ENCODE measurements at places on chromosomes 12 and 14. TPM values are rescaled to one million over a fixed set of nuclear protein-coding genes. Genes with fewer than 3 reads are reported as not detected.
A peak's percentile ranks its signal among the peaks of the same experiment; 100 is the strongest.

ESPL1 gene
- 1.6 TPM for total RNA-seq

GRCh38 chr12:65324551-65324950 is 46.1 kb downstream of the MSRB3 start:
- DNase-seq, result no peak
- no peaks in the 10 kb centered on the region for H3K36me3 ChIP-seq
- no peak overlapping the region for H3K4me3 ChIP-seq
- no peaks in the 10 kb centered on the region for H3K27me3 ChIP-seq

GRCh38 chr14:70094631-70095030 is 94.1 kb downstream of the SLC8A3 start:
- H3K27ac ChIP-seq, result no peak overlapping the region
- H3K4me3 ChIP-seq, result no peak overlapping the region
- no peaks in the 10 kb centered on the region for H3K36me3 ChIP-seq
- no peaks in the 10 kb centered on the region for H3K4me1 ChIP-seq

DNA sequence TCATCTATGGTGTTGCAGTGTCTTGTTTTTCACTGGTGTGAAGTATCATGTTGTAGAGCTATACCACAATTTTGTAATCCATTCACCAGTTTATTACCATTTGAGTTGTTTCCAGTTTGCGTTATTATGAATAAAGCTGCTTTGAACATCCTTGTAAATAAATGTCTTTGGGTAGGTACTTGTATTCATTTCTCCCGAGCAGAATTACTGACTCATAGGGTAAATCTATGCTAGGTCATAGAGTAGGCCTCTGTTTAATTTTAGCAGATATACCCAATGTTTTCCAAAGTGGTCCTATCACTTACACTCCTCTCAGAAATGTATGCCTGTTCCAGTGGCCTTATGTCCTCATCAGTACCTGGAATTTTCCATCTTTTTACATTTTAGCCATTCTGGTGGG is 6.6 kb upstream of the GOLGA5 start:
- no peaks in the 10 kb centered on the region for H3K27me3 ChIP-seq
- no peak overlapping the region for H3K27ac ChIP-seq
- H3K4me3 ChIP-seq, result no peak overlapping the region
- H3K36me3 ChIP-seq, result no peaks in the 10 kb centered on the region
- DNase-seq, result no peak
- no peaks in the 10 kb centered on the region for H3K4me1 ChIP-seq

DNA sequence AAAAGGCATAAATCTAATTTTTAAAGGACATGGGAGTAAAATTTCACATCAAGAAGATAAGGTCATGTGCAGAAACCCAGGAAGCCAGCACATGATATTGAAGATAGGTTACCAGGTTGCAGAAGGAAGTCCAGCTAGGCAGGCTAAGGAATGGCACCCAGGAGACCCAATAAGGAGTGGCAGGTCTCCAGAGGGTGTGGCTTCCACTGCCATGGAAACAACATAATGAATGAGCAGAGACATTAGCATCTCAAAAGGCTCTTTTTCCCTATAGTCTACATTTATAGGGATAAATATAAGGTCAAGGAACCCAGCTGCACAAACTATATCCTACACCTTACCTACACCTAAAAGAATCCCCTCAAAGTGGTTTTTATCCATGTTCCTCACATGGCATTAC is 275.9 kb downstream of the RPS29 start:
- no peak overlapping the region for H3K27ac ChIP-seq
- H3K27me3 ChIP-seq, result no peaks in the 10 kb centered on the region
- no peaks in the 10 kb centered on the region for H3K4me1 ChIP-seq
- H3K36me3 ChIP-seq, result no peaks in the 10 kb centered on the region
- no peak for DNase-seq
- no peak overlapping the region for H3K4me3 ChIP-seq

DNA sequence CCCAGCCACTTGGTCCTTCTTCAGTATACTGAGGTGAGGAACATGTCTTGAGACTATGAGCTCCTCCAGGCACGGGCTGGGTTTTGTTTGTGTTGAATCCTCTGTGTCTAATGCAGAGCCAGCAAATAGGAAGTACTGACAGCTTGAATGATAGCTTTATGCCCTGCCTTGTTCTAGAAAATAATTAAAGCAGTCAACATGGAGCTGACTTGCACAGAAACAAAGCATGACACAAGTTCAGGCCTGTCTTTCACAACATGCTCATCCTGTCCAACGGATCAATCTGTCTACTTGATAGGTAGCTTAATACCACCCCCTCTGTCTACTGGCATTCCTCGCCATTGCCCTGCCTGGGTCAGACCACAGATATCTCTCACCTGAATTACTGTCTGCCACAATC is 140.9 kb downstream of the ESRRB start:
- no peak overlapping the region for H3K27ac ChIP-seq
- no peak for DNase-seq
- no peaks in the 10 kb centered on the region for H3K36me3 ChIP-seq

GRCh38 chr14:70708717-70709570 is 67.2 kb downstream of the TTC9 start:
- H3K4me3 ChIP-seq, result no peak overlapping the region
- H3K36me3 ChIP-seq, result no peaks in the 10 kb centered on the region
- H3K27me3 ChIP-seq, result no peaks in the 10 kb centered on the region
- no peaks in the 10 kb centered on the region for H3K4me1 ChIP-seq
- no peak for DNase-seq

GRCh38 chr12:3233797-3234196 is 156.6 kb downstream of the TSPAN9 start:
- no peak for DNase-seq
- H3K4me1 ChIP-seq, result no peaks in the 10 kb centered on the region
- no peaks in the 10 kb centered on the region for H3K36me3 ChIP-seq
- no peaks in the 10 kb centered on the region for H3K27me3 ChIP-seq
- H3K27ac ChIP-seq, result no peak overlapping the region

GRCh38 chr14:22210906-22211305 is 378.1 kb downstream of the DAD1 start:
- no peak for DNase-seq
- no peaks in the 10 kb centered on the region for H3K36me3 ChIP-seq
- H3K27me3 ChIP-seq, result no peaks in the 10 kb centered on the region
- H3K4me1 ChIP-seq, result no peaks in the 10 kb centered on the region
- no peak overlapping the region for H3K27ac ChIP-seq
- no peak overlapping the region for H3K4me3 ChIP-seq

DNA sequence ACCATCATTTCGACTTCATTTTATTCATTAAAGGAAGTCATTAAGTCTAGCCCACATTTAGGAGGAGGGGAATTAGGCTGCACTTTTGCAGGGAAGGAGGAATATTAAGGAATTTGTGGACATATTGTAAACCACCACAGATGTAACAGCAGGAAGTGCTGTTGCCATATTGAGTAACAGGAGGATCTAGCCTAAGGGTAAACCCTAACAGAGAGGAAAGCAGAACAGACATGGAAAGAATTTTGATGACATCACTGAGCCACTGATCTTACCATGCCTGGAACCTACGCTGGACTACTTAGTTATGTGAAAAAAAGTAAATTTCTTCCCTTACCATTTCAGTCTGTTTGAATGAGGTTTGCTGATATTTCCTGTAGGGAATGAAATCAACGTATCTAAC is 100.7 kb upstream of the ATF7IP start:
- no peak for DNase-seq
- no peaks in the 10 kb centered on the region for H3K27me3 ChIP-seq
- no peak overlapping the region for H3K4me3 ChIP-seq
- no peak overlapping the region for H3K27ac ChIP-seq

FGF23 gene
- not detected for total RNA-seq

HOXC10 gene
- not detected for total RNA-seq

GRCh38 chr12:122560138-122560537 is 33.1 kb downstream of the KNTC1 start:
- no peaks in the 10 kb centered on the region for H3K36me3 ChIP-seq
- no peak for DNase-seq
- no peaks in the 10 kb centered on the region for H3K27me3 ChIP-seq
- no peak overlapping the region for H3K27ac ChIP-seq

- H3K36me3 ChIP-seq, result no peaks in the 10 kb centered on the region
- no peaks in the 10 kb centered on the region for H3K4me1 ChIP-seq
- no peaks in the 10 kb centered on the region for H3K27me3 ChIP-seq
- no peak overlapping the region for H3K4me3 ChIP-seq
- no peak overlapping the region for H3K27ac ChIP-seq
These were observed 42.2 kb downstream of the KCNA5 start for GRCh38 chr12:5085896-5086295.

- no peaks in the 10 kb centered on the region for H3K27me3 ChIP-seq
- peak overlapping the region; percentile 7 for H3K4me3 ChIP-seq
- no peak for DNase-seq
- peaks cover 10% of the 10 kb centered on the region for H3K36me3 ChIP-seq
These were observed 14.0 kb downstream of the KCTD10 start for GRCh38 chr12:109462868-109463692.

- no peaks in the 10 kb centered on the region for H3K4me1 ChIP-seq
- no peak overlapping the region for H3K27ac ChIP-seq
- no peak for DNase-seq
- H3K27me3 ChIP-seq, result no peaks in the 10 kb centered on the region
- no peaks in the 10 kb centered on the region for H3K36me3 ChIP-seq
These were observed 109.4 kb upstream of the NOVA1 start for GRCh38 chr14:26707234-26707633.

GRCh38 chr12:59403259-59403932 is 192.4 kb upstream of the SLC16A7 start:
- no peak overlapping the region for H3K4me3 ChIP-seq
- H3K27ac ChIP-seq, result no peak overlapping the region
- no peaks in the 10 kb centered on the region for H3K4me1 ChIP-seq
- H3K27me3 ChIP-seq, result no peaks in the 10 kb centered on the region
- DNase-seq, result no peak

GZMH gene
- 4.0 TPM for total RNA-seq

TRPV4 gene
- total RNA-seq, result not detected

DNA sequence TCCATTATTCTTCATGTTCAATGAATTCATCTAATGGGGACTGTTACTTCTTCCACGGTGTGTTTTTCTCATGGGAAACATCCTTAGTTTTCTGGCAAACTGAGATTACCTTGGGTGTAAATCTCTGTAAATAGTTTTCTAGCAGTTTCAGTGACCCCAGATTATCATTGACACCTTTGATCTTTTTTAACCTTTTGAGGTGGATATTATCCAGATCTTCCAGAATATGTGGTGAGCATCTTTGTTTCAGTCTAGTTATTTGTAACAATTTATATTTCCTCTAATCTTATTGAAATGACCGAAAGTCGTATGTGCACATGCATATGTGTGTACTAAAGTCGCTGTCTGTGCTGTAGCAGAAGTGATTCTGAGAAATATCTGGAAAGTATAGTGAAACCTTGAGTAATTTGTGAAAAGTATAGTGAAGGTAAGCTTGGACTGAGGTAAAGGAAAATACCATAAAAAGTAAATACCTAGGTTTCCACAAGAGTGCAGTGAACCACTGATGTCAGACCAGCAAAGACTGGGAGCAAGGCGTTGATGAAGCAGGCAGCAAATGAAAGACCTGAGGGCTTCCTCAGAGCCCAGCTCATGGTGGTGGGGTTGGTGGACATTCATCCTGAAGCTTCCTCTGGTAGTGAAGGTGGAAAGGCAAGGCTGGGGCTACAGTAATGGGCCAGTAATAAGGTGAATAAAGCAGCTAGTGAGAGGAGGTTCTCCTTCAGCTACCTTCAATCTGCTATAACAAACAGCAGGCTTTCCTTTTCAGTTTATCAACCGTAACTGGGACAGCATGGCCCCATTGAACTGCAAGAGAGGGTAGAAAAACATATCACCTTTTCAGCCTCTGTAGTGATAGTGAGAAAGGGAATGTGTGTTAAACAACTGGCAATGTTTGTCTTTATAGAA is 480.2 kb upstream of the FBXO33 start:
- no peaks in the 10 kb centered on the region for H3K36me3 ChIP-seq
- H3K4me1 ChIP-seq, result no peaks in the 10 kb centered on the region
- H3K4me3 ChIP-seq, result no peak overlapping the region
- H3K27me3 ChIP-seq, result no peaks in the 10 kb centered on the region
- H3K27ac ChIP-seq, result no peak overlapping the region
- DNase-seq, result no peak

SPSB2 gene
- 25.9 TPM for total RNA-seq
